ENCODE measurements at places on chromosomes 3 and 15.
A peak's percentile ranks its signal among the peaks of the same experiment; 100 is the strongest.

GRCh38 chr3:192514754-192515663 lies 212.3 kb downstream of the FGF12 start:
- no peak for DNase-seq

- peak; percentile 38 for DNase-seq
Observed at GRCh38 chr3:16058521-16058920, 116.0 kb upstream of the GALNT15 start.

GRCh38 chr3:179446501-179446900 lies 4.8 kb downstream of the GNB4 start:
- peak; percentile 38 for DNase-seq

DNA sequence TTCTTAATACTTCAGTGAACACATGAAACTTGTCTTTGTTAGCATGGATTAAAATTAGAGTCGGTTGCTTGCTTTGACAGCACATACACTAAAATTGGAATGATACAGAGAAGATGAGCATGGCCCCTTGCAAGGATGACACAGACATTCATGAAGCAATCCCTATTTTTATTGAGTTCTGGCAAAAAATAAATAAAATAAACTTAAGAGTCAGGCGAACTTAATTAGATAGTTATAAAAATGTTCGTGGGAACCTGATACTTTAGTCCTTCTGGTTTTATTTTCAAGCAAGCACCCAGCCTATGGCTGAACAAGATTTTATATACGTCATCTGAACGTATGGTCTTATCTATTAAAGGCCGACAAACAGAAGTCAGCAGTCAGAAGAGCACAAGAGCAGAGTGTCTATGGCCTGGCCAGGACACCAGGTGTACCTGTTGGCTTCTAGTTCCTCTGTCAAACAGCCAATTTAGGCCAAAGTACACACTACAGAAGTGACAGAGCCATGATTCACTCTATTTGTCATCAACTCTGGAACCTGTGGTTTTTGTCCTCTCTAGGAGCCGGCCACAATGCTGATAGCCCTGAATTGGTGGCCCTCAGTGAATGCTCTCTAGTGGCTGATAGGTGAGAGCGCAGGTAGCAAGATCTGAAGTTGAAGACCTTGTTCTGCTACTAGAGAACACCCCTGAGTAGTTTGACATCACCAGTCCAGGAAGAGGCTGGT lies 64.3 kb downstream of the LEO1 start:
- peak; percentile 3 for DNase-seq

DNA sequence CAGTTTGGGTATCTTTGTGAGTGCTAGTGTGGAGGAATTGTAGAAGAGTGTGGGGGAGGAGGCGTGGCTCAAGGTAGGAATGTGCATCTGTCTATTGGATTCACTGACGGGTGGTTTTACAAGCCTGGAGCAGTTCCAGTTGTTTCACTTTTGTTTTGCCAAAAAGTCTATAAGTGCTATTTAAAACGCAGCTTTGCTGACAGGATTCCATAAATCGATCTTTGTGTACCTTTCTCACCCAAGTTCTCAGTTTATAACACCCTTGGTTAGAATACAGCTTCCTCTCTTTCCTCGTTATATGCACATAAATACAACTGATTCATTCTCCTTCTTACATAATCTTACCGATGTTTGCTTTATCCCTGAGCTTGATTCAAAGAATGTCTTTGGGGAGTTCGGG lies 123.2 kb upstream of the UBE2E2 start:
- no peak for DNase-seq

DNA sequence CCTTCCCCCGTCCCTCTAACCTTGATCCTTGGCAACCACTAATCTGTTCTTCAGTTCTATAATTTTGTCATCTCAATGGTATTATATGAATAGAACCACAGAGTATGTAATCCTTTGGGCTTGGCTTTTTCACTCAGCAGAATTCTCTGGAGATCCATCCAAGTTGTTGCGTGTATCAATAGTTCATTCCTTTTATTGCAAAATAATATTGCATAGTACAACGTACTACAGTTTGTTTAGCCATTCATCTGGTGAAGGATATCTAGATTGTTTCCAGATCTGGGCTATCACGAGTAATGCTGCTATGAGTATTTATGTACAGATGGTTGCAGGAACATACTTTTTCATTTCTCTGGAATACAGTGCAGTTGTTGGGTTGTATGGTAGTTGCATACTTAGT lies 76.2 kb downstream of the PLXNA1 start:
- peak; percentile 81 for DNase-seq

- no peak for DNase-seq
Observed at GRCh38 chr3:38549957-38550840, 54.1 kb downstream of the EXOG start.

GRCh38 chr3:42057561-42058211 lies 33.5 kb upstream of the TRAK1 start:
- no peak for DNase-seq

- no peak for DNase-seq
Observed at GRCh38 chr3:38450853-38451252, 2.8 kb upstream of the ACVR2B start.

DNA sequence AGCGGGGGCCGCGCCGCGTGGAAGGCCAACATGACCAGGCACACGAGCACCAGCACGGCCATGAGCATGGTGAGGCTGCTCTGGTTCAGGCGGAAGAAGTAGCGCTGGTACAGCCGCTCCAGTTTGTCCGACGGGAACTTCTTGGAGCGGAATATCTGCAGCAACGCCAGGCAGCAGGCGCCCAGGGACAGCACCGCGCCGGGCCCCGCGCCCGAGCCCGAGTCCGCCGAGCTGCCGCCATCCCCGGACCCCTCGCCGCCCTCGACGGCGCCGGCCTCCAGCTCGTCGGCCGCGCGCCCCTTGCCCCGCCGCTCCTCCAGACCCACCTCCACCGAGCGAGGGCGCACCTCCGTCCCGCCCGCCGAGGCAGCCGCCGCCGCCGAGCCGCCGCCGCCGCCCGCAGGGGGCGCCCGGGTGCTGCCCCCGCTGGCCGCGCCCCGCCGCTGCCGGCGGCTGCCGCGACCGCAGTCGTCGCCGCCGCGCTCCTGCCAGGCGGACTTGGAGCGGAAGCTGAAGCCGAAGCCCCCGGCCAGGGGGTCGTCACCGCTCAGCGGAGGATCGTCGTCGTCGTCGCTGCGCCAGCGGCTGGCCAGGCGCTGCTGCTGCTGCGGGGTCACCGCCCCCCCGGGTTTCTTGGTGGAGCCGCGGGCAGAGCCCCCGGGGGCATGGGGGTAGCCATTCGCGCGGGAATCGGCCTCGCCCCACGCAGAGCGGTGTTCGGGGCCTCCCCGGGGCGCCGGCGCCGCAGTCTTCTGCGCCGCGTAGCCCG lies 957 bp downstream of the ADCY5 start:
- no peak for DNase-seq

DNA sequence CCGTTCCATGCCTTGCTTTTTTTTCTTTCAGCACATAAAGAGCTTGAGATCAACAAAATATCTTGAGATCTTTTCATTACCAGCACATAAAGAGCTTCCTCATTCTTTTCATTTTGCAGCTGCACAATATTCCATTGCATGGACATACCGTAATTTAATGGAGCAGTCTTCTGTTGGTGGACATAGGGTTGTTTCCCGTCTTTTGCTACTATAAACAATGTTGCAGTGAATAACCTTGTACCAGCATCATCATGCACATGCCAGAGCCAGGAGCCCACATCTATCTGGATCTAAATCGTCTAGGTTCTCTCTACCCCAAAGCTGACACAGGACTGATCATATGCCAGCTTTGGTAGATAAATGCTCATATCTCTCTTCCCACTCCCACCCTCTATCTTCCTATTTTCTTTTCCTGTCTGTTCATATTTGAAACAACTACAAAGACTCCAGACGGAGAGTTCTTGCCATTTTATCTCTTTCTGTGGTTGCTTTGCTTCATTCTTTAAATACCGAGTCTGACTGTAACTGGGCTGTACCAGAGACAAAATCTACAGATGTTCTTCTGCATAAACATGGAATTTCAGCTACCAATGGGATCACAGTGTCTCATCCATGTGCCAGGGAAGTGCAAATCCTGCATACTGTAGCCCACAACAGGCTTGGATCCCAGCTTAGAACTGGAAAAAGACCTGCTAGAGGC lies 47.1 kb upstream of the AKAP13 start:
- DNase-seq: peak; percentile 73

GRCh38 chr15:91954292-91954691 lies 100.8 kb downstream of the SLCO3A1 start:
- no peak for DNase-seq

- DNase-seq: no peak
Observed at GRCh38 chr15:96162322-96162721, 168.2 kb upstream of the NR2F2 start.

GRCh38 chr3:146969356-146969755 lies 364.2 kb upstream of the PLSCR5 start:
- peak; percentile 24 for DNase-seq

- DNase-seq: peak; percentile 61
Observed at GRCh38 chr3:38454178-38454883, 641 bp downstream of the ACVR2B start.

DNA sequence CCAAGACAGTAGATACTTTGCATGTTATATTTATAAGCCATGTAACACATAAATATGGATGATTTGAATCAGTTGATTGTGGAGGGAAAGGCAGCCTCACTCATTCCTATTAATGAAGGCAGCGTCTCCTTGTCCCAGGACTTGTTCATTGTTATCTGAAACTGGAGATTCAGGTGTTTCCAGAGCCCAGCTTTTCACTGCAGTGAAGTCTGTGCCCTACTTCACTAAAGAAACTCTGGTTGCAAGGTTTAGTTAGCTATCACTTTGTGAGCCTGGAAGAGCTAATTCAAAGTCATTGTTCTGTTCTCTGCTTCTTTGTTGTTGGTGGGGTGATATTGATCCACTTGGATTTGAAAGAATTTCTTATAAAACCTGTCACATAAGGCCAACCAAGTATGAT lies 9.8 kb downstream of the NR2C2 start:
- DNase-seq: no peak

DNA sequence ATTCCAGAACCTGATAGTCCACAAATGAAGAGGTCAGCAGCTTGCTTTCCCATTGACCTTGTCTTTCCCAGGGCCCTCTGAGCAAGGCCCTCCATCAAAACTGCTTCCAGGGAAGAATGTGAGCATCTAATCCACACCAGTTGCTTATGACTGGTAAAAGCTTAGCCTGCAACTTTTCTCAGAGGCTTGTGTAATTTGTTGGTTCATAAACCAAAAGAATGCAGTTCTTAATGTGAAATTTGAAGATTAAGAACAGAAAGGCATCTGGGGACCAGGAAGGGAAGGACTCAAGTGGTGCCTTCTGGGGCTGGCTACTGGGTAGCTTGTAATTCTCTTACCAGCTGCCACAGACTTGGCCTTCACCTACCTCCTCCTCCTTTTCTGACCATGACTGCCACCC lies 60.9 kb upstream of the EIF1B start:
- peak; percentile 40 for DNase-seq

All from adipocyte (in vitro differentiated cells).